ENCODE measurements at places on chromosomes 5 and 9.

- no peak for DNase-seq
These were observed 844 bp downstream of the POLR3G start for GRCh38 chr5:90475436-90475980.

DNA sequence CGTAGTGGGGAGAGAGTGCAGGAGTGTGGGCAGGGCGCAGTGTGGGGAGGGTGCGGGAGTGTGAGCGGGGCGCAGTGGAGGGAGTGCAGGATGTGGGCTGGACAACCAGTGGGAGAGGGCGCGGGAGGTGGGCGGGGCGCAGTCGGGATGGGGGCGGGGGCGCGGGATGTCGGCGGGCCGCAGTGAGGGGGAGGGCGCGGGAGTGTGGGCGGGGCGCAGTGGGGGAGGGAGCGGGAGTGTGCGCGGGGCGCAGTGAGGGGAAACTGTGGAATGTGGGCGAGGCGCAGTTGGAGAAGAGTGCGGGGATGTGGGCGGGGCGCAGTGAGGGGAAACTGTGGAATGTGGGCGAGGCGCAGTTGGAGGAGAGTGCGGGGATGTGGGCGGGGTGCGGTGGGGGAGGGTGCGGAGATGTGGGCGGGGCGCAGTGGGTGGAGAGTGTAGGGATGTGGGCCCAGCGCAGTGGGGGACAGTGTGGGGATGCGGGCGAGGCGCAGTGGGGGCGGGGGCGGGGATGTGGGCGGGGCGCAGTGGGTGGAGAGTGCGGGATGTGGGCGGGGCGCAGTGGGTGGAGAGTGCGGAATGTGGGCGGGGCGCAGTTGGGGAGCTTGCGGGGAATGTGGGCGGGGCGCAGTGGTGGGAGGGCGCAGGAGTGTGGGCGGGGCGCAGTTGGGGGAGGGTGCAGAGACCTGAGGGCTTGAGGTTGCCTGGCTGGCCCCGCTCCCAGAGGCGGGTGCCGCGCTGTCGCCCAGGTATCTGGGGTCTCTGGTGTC, at the start of gene NXNL2:
TSS of gene NXNL2 (plus strand) at position 723 of the 770 bp plus-strand sequence. CDS start 257 bp downstream, outside the sequence.
- peak; percentile 25 for DNase-seq

DNA sequence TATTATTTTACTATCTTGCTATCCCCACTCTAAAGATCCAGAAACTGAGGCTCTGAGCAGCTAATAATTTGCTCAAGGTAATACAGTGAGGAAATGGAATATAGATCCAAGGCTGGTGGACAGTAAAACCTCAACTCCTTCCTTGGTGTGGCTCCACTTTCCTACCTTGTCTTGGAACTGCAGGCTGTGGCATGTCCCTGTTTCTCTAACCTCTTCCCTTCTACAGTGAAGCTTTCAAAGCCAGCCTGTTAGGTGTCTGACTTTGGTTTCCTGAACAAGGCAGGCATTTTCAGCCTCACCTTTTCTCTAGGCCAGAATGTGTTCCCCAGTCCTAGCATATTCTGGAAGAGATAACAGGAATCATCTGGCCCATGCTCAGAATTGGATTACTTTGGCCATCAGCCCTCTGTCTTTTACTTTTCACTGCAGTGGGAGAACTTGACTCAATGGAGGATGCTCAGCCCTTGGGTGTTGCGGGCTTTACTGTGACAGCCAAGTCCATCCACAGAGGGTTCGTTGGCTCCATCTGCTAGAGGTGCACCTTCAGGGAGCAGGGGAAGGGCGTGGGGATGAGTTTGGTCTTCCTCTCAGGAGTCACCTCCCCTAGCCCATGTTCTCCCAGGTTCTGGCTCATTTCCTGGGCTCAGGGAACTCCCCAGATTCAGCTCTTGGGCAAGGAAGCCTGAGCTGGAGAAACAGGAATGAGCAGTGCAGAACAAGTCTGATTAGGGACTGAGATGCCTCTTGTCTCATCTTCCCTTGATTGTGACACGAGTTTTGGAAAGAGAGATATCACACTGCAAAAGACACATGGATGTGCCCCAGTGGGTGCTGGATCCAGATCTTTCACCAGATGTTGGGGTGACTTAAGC, 1.1 kb downstream of the NIPAL4 start:
- no peak for DNase-seq

DNA sequence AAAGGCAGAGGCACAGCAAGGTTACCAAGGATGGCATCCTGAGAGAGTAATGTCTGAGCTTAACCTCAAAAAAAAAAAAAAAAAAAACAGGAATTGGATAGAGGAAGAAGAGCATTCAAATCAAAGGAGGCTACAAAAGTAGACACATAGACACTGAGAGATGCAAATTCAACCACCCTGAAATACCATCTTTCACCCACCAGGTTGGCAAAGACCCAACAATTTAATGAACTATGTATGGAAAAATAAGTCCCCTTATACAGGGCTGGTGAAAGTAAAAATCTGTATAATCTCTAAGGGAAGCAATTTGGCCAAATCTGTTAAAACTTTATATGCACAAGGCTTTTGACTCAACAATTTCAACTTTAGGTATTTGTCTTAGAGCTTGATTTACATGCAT, 4.9 kb downstream of the NADK2 start:
- DNase-seq, result no peak

- no peak for DNase-seq
These were observed 71.7 kb downstream of the SUSD1 start for GRCh38 chr9:112103405-112103804.

GRCh38 chr5:127588368-127588767, 60.5 kb upstream of the CTXN3 start:
- no peak for DNase-seq

- no peak for DNase-seq
These were observed 211.0 kb upstream of the PANK3 start for GRCh38 chr5:168790002-168790635.

GRCh38 chr9:87512311-87512710, 14.6 kb downstream of the DAPK1 start:
- DNase-seq, result no peak

DNA sequence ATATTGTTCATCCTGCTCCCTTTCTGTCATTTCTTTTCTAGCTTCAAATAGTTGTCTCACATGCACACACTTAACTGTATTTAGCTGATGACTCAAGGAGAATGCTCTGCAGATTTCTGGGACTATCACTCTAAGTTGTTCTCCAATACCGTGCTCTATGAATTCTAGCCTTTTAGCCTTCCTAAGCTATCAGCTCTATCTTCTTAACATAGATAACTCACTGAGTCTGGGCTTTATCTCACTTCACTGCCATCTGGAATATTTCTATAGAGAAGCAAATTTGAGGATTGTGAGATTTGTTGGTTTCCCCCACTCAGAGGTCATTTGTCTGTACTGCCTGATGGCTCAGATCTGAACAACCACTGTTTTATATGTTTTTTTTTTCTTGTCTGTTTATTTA, 369.7 kb downstream of the TUSC1 start:
- DNase-seq, result no peak

DNA sequence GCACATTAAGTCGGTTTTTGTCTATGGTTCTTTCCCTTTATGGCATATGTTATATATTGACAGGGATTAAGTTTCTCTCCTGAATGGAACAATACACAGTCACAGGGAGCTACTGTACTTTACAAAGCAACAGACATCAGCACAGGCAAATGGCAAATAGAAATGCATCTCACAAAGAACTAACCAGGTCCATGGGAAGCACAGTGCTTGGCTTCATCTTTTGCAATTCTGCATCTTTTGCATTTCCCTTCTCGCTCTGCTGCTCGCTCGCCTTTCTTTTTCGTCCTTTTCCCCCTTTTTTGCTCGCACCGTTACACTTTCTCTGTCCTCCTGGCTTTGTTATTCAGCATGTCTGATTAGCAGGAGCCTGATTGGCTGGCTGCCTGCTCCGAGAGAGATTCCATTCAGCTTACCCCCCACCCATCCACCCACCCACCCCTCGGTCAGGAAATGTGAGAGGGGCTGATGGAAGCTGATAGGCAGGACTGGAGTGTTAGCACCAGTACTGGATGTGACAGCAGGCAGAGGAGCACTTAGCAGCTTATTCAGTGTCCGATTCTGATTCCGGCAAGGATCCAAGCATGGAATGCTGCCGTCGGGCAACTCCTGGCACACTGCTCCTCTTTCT, at the start of gene ADAMTSL1:
TSS of gene ADAMTSL1 (plus strand) at position 502 of the 628 bp plus-strand sequence. CDS start at position 582, 80 bp downstream.
- DNase-seq, result no peak

DNA sequence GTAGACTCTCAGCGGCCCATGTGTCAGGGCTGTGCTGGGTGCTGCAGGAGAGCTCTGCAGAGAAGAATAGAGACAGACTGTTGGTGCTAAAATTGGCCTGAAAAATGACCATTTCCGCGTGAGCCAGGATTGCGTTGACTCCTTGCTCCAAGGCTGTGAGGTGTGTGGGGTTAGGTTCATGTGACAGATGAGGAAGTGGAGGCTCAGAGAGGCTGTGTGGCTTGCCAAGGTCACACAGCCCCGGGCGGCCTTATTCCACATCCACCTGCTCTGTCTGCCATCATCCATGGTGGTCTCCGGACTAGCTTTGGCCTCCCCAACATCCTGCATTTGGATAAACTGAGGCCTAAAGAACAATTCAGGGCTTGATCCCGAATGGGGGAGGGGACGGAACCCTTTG, 15.2 kb downstream of the NEK6 start:
- DNase-seq, result no peak

- no peak for DNase-seq
These were observed 3.6 kb upstream of the SPATA31D1 start for GRCh38 chr9:81984928-81985327.

DNA sequence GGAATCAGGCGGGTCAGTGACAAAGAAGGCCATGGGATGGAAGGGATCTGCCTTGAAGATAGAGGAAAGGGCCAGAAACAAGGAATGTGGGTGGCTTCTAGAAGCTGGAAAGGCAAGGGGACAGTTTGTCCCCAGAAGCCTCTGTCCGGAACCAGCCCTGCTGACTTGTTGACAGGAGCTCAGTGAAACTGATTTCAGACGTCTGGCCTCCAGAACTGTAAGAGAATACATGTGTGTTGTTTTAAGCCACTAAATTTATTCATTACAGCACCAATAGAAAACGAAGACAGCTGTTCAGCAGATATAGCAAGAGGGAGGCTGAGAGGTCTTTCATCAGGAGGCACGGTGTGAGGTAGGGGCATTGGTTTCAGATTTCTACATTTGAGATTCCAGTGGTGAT, 422.5 kb downstream of the KDM4C start:
- no peak for DNase-seq

DNA sequence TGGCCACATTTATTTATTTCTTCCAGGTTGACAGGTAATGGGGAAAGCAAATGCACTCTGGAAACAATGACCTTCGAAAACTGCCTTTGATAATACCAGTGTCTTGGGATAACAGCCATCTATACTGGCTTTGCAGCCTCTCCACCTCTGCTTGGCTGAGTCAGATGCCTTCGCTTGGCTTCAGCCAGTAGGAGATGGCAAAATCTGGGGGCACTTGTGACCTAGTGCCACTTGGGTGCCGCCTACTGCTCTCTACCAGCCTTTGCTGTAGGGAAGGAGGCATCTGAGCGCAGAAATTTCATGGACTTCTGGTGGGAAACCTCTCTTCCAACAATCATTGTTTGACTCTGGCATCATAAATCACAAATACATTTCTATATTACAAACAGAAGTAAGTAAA, 21.8 kb downstream of the FYB1 start:
- DNase-seq, result no peak

DNA sequence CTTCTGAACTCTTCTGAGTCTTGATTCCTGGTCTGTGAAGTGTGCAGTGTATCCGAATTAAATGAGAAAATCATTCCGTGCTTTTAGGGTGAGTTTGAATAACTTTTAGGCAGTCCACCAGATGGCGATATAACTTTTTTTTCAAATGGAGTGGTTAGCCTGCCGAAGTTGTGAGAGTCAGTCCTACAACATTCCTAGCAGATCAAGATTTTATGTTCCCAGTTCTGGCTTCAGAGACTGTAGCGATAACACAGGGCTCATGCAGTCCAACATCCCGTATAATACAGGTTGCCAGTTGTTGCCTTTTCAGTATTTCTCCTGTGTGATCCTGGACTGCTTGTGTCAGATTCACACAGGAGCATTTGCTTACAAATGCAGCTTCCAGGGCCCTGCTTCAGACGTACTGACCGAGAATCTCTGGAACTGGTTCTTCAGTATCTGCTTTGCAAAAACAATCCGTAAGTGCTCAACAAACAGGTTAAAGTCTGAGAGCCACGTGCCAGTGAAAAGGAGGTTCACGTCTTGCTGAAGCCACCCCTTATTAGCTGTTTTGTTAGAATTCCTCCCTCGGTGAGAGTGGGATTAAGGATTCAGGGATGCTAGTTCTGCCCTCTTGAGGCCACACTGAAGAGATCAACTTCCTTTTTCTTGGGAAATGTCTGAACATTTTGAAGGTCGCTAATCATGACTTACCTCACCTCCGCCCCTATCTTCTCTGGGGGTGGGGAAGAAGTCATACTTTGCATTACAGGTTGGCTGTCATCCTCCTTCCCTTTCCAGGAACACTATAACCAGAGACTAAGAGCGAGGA, 22.8 kb downstream of the SMIM3 start:
- DNase-seq, result no peak

DNA sequence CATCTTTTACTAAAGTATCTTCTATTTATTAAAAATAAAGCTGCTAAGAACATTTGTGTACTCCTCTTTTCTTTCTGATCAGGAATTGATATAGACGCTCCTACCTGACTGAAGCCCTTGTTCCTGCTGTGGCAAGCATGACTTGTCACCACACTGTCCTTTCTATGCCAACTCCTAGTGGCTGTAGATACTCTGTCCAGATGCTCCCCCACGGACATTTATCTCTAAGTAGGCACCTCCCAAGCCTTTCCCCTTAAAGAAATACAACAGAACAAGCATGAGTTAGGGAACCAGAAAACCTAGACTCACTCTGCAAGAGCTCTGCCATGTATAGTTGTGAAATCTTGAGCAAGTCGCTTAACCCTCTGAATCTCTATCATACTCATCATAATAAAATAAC, 53.2 kb downstream of the FAM114A2 start:
- DNase-seq, result no peak

DNA sequence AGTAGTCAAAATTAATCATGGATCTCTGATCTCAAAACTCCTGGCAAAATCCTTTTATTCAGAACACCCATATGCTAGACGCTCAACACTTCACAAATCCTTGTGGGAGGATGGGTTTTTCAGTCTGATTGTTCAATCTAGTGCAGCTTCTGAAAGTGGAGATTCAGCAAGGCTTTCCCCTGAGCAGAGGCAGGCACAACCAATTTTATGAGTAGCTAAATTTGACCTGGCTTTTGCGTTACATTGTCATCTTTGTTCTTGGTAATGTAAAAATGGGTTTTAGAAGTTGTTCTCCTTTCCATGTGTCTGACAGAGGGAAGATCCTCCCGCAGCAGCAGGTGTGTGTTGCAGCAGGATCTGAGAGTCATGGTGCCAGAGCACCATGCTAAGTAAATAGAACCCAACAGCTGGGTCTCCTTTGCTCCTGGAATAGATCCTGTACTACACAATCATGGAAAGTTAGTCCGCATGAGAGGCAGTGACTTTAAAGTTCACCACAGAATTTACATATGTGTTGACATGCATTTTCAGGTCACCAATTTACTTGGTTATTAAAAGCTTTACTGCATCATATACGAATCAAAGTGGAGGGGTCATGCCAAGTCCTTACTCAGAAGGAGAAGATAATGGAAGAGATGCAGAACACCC, 70.1 kb upstream of the MEF2C start:
- no peak for DNase-seq

DNA sequence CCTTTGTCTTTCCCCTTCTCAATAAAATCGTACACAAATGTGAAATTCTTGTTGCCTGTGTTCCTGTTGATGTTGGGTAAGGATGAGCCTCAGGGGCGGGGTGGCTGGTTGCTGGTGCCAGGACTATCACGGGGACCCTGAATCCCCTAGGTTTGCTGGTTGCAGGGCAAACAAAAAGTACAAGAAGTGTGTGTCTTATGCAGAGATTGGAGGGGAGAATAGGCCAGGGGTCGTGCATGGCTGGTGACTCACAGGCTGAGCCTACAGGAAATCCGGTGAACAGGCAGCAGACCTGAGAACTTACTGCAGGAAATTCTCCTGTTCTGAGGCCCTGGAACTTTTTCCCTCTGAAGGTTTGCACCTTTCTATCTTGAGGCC, 5.5 kb downstream of the ANXA2R start:
- DNase-seq, result no peak

Data from activated CD4-positive, alpha-beta T cell treated with anti-CD3 and anti-CD28 coated beads for 24 hours (primary cell).